ENCODE measurements at places on chromosomes 2 and 18. TPM values are rescaled to one million over a fixed set of nuclear protein-coding genes. Genes with fewer than 3 reads are reported as not detected.

DNA sequence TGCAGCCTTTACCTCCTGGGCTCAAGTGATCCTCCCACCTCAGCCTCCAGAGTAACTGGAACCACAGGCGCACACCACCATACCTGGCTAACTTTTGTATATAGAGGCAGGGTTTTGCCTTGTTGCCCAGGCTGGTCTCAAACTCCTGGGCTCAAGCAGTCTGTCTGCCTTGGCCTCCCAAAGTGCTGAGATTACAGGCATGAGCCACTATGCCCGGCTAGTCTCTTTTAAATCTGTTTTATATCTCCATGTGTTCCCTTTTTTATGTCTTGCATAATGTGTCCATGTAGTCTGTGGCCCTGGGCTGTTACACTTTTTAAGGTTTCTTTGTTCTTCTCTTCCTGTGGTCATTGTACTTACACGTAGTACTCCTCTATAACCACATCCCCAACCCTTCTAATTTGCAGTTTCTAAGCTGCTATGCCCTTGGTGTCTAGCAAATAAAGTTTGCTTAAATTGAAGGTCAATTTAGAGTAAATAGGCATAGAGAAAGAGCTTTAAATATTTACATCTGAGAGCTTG, 168.2 kb downstream of the MCFD2 start:
- DNase-seq, result no peak

The DES gene
- polyA plus RNA-seq, result 5,672 TPM

GRCh38 chr2:42859006-42859552, 66.7 kb upstream of the HAAO start:
- DNase-seq, result no peak

DNA sequence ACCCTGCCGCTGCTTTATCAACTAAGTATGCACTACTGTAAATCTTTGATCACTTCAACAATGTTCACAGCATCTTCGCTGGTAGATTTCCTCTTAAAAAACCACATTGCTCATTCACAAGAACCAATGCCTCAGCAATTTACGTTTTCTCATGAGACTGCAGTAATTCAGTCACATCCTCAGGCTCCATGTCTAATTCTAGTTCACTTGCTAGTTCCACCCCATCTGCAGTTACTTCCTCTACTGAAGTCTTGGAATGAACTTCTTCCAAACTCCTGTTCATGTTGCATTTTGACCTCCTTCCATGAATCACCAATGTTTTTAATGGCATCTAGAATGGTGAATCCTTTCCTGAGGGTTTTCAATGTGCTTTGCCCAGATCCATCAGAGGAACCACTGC, 35.8 kb downstream of the PRELID3A start:
- DNase-seq, result no peak

The TWIST2 gene
- polyA plus RNA-seq, result 5.5 TPM

The THOC1 gene
- polyA plus RNA-seq, result 47.4 TPM

GRCh38 chr2:12688091-12688490, 28.6 kb upstream of the TRIB2 start:
- DNase-seq, result no peak

The ST8SIA5 gene
- polyA plus RNA-seq, result 7.5 TPM

GRCh38 chr2:160918906-160919503, 241.2 kb upstream of the TANK start:
- no peak for DNase-seq

GRCh38 chr18:77111951-77112746, 20.4 kb downstream of the MBP start:
- no peak for DNase-seq

- DNase-seq, result no peak
Observed at GRCh38 chr2:221570321-221570935, 1.7 kb downstream of the EPHA4 start.

Measured in forelimb muscle (tissue), 1 donor.